Fibroblast of lung (primary cell): ENCODE measurements at places on chromosomes 4 and X.
A peak's percentile ranks its signal among the peaks of the same experiment; 100 is the strongest.

DNA sequence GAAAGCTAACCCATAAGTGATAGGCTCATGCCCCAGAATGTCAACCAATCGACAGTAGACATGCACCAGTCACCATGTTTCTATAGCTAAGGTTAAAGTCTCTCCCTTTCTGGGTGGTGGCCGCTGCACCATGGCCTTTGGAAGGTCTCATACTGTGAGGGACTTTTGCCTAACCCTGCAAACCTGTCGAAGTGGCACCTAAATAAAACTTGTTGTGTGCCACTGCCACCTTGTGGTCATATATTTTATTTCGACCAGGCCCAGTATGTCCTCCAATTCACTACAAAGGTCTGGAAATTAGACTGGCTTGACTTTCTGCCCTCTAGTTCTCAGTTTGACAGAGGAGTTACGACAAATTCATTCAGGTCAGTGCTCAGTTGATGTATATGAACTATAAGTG, 163.1 kb downstream of the SMARCA1 start:
- peak; percentile 41 for DNase-seq

DNA sequence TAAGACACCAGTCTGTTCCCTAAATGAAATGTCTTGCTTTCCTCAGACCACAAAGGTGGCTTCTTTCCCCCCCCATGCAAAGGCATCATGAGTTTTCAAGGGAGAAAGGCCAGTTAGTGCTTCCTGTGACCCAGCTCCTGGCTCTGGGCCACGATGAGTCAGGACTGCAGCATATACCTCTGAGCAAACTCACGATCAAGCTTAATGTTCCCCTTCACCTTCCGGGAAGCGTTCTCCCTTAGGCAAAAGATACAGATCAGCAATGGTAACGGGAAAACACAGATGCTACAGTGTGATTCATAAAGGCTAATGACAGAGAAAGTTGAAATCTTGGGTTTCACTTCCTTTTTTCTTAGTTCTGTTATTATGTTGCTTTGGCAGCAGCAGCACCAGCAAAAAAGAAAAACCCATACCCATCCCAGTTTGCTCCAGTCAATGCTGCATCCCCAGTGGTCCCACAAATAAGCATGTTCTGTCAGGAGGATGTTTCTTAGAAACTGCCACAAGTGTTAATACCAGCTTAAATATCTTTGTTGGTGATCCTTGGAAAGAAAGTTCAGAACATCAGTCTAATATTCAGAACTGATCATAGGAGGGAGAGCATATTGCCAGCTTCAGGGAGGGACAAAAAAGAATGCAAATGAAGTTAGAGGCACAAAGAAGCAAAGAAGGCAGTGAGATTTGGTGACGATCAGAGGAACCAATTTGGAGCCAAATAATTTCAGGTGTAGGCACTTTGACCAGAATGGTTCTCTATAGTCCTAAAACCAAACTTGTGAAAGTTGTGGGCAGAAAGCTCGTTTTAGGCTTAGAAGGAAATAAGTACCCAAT, 41.2 kb downstream of the LONRF3 start:
- peak; percentile 86 for DNase-seq

DNA sequence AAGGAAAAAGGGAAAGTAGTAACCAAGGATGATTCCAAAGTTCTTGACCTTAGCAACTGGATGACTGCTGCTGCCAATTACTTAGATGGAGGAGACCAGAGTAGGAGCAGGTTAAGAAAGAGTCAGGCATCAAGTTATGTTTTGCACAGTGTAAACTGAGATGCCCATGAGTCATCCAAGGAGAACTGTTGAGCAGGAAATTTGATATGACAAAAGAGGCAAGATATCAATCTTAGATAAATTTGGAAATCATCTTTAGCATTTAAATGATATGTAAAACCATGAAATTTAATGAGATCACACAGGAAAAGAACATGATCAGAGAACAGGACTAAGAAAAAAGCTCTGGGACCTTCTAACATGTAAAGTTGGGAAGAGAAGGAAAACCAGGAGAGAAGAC, 361.3 kb downstream of the OPHN1 start:
- DNase-seq, result peak; percentile 18

GRCh38 chrX:106710771-106711170, 15.7 kb upstream of the RNF128 start:
- DNase-seq, result no peak

DNA sequence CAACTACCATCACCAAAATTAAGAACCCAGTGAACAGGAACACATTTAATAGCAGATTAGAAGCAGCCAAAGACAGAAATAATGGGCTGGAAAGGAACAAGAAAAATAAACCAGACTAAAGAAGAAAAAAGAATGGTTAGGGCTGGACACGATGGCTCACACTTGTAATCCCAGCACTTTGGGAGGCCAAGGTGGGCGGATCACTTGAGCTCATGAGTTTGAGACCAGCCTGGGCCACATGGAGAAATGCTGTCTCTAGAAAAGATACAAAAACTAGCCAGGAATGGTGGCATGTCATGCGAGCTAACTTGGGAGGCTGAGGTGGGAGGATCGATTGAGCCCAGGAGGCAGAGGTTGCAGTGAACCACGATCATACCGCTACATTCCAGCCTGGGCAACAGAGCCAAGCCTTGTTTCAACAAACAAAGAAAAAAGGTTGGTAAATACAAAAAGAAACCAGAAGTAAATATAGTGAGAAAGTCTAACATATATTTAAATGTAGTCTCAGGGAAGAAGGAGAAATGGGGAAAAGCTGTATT, 102.0 kb downstream of the AFAP1 start:
- no peak for DNase-seq

DNA sequence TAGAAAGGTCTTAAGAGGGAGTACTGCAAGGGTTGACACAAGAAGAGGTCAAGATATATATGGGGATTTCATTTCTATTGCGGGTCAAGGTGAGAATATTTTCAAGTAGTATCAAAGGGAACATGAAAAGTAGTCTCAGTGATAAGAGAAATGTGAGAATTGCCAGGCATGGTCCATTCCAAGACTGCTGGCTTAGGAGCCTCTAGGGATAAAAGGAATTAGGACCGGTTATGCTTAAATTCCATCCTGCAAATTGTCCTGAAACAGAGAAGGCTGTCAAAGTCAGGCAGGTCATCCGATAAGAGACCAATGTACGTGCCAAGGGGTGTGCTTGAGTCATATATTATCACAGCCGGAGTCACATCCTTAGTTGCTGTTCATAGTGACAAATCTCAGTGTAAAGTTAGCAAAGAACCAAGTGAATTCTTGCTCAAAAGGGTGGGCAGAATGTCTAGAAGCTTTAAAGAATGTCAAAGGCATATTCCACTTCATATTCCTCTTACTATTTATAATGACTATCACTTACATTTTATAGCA, 133.6 kb downstream of the CBLL2 start:
- no peak for DNase-seq

GRCh38 chr4:74466242-74466641, 21.3 kb downstream of the AREG start:
- DNase-seq, result no peak

- DNase-seq, result no peak
Measured at GRCh38 chr4:8041172-8041571, 101.5 kb upstream of the AFAP1 start.

DNA sequence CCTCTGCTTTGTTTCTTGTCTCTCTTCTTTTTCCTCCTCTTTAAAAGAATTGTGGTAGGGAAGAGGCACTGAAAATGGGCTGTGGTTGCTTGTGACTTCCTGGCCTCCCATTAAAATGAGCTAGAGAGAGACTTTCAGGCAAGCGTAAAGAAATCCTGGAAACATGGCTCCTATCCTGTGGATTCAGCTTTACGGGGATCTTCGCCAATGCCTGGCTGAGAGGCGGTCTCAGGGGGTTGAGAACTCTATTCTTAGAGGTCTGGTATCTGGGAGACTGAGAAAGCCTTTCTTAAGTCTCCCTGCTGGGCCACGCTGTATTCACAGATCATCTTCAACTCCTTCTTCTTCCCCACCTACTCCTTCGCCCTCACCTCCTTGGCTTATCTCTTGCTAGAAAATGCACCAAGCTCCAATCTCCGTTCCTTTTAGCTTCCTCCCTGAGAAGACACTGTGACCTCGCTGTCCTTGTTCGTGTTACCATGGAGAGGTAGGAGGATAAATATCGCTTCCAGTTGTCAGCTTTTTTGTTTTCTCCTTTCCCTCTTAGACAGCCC, 542 bp upstream of the KLF8 start:
- no peak for DNase-seq

- peak; percentile 8 for DNase-seq
Measured at GRCh38 chr4:104492183-104492771, 2.4 kb downstream of the CXXC4 start.

GRCh38 chrX:46554942-46555341, 9.7 kb upstream of the ZNF674 start:
- peak; percentile 66 for DNase-seq

GRCh38 chr4:188332265-188332664, 193.0 kb downstream of the TRIML1 start:
- no peak for DNase-seq

DNA sequence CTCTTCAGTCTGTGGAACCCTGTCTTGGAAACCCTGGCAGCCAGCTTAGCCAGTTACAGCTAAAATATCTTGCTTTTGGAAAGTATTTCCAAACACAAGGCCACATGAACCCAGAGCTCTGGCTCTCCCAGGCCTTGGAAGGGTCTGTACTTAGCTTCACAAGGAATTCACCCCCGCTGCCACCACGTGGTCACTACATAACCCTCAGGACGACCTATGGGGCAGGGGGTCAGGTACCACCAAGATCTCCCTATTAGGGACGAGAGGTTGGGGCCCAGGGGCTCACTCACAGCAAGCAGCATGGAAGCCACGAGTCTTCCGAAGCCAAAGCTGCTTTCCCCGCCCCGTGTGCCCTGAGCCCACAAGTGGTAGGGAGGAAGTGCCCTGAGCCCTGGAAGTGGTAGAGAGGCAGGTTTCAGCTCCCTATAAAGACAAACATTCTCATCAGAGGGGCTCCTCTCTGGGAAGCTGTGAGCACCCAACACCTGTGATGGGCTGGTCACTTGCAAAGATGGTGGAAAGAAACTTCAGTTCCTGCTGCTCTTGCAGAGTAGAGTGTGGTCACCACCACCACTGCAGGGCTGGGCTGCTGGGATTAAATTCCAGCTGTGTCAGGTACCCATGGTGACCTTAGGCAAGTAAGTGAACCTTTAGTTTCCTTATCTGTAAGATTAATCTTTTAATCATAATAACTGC, 4.7 kb upstream of the JAKMIP1 start:
- no peak for DNase-seq

DNA sequence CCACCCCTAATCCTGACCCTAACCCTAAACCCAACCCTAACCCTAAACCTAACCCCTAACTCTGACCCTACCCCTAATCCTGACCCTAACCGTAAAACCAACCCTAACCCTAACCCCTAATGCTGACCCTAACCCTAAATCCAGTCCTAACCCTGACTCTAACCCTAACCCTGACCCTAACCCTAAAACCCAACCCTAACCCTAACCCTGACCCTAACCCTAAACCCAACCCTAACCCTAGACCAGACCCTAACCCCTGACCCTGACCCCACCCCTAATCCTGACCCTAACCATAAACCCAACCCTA, 708 bp upstream of the PCGF3 start:
- DNase-seq, result no peak

- no peak for DNase-seq
Measured at GRCh38 chr4:53039741-53040458, 177.8 kb downstream of the RASL11B start.

DNA sequence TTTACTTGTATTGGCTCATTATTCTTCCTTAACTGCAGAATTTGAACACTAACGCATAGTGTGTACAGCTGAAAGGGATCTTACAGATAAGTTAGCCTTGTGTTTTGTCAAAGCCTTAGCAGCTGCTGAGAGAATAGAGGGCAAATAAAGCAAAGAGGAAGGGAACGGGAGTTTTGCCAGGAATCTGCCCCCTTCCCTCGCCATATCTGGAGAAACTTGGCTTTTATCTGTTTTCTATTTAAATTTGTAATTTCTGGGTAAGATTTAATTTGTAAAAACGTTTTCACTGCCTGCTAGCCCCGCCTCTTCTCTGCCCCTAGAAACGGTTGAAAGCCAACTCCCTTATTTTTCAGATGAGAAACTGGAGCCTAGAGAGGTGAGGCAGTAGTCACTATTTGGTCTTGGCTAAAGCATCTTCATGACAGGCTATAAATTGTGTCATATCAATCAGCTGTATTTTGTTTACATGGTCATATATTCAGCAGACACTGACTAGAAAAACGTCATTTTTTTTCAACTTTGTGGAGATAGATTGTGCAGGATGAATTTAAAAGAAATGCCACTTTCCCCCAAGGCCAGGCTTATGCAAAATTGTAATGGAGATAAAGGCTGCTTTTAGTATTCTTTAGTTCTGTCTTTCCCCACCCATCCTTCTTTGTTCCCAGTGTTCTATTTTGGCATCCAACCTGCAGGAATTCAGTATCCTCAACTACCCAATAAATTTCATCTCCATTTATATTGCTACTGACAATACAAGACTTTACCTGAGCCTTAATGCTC, 319.4 kb downstream of the SH2D1A start:
- no peak for DNase-seq

DNA sequence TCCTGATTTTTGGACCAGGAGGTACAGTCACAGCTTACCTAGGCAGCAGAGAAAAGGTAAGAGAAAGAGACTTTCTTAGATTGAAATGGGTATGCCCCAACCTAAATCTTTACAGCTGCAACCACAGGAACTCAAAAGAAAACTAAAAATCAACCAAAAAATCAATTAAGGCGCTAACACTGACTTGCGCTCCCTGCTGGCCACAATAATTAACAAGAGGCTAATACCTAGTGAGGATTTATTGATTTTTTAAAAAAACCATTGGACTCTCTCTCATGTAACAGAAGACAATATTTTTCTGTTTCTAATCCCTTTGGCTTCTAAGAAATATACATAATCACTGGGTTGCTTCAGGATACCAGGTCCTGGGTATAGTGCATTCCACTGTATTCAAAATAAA, 153.9 kb upstream of the TENM3 start:
- DNase-seq, result no peak

GRCh38 chr4:60400593-60400992, 799.5 kb upstream of the ADGRL3 start:
- DNase-seq, result no peak

DNA sequence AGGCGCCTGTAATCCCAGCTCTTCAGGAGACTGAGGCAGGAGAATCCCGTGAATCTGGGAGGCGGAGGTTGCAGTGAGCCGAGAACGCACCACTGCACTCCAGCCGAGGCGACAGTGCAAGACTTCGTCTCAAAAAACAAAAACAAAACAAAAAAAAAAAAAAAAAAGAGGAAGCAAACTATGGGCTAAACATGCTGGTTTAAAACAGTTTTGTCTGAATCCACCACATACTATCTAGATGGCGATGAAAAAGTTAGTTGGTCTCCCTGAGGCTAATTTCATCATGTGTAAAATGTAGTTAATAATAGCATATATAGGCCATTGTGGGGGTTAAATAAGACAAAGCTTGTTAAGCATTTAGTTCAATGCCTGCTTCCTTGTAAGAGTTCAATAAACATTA, 451.1 kb downstream of the RPA4 start:
- no peak for DNase-seq

GRCh38 chr4:132123870-132124623, 1025.0 kb upstream of the PCDH10 start:
- peak; percentile 36 for DNase-seq
